ENCODE measurements at places on chromosomes 3 and 15.

- DNase-seq, result no peak
These were observed 41.7 kb downstream of the SOX2 start for GRCh38 chr3:181753391-181753790.

- no peak for DNase-seq
These were observed 29.9 kb downstream of the CDAN1 start for GRCh38 chr15:42707068-42707467.

GRCh38 chr3:152403632-152404066 is 134.9 kb downstream of the MBNL1 start:
- no peak for DNase-seq

DNA sequence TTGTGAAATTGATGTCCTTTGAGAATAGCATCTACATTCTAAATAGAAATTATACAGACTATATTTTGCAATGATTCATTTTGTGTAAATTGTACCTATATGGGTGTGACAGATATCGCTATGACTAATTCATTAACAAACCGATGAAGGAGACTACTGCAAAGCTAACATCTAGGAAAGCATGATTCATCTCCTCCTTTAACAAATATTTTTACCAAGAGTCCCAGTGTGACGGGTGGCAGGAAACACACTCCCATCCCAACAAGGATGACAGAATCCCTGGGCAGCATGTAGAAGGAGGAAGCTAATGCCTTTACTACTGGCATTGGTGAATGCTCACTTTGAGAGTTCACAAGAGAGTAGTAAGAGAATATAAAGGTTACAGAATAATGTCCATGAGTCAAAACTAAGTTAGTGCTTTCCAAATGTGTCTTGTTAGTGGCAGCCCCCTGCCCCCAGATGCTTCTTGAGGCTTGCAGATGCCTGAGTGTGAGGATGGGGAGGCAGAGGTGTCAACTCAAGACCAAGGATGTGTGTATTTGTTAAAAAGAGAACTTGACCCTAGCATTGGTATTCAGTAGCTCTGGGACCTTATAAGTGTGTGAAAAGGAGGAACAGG is 180.6 kb downstream of the FMN1 start:
- peak; percentile 63 for DNase-seq

GRCh38 chr15:62171882-62172281 is 6.8 kb upstream of the C2CD4B start:
- DNase-seq, result no peak

GRCh38 chr3:12193485-12194165 is 34.9 kb upstream of the TIMP4 start:
- peak; percentile 87 for DNase-seq

GRCh38 chr3:23836536-23837230 is 30.9 kb downstream of the UBE2E1 start:
- DNase-seq, result no peak

DNA sequence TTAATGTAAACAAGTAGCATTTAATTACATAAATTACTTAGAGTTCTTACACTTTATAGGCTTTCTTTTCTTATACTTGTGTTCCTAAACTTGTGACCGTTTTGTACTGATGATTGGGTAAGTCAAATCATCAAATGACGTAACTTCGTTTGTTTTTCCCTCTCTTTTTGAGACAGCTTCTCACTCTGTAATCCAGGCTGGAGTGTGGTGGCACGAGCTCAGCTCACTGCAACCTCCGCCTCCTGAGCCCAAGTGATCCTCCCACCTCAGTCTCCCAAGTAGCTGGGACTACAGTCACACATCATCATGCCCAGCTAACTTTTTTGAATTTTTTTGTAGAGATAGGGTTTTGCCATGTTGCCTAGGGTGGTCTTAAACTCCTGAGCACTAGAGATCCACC is 226.0 kb downstream of the TCF12 start:
- no peak for DNase-seq

DNA sequence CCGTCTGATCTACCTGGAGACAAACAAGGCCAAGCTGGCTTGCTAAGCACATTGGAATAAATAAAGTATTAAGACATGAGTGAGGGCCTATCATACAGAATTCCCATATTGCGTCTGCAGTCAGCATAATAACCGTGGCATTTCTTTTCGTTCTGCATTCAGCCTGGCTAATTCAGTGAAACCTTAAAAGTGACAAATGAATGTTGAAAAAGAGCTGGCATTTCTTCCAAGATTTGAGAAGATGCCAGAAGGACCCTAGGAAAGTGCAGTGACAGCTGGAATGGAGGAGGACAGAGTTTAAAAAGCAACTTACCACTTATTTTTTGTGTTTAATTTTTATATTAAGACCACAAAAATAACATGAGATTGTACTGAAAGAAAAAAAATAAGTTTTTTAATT is 67.1 kb downstream of the SUCLG2 start:
- no peak for DNase-seq

DNA sequence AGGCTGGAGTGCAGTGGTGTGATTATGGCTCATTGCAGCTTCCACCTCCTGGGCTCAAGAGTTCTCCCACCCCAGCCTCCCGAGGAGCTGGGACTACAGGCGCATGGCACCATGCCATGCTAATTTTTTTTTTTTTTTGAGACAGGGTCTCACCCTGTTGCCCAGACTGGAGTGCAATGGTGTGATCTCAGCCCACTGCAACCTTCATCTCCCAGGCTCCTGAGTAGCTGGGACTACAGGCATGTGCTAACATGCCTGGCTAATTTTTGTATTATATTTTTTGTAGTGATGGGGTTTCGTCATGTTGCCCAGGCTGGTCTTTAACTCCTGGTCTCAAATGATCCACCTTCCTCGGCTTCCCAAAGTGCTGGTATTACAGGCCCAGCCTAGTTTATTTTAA is 4.0 kb downstream of the TEX9 start:
- no peak for DNase-seq

GRCh38 chr3:147391781-147392624 is 14.3 kb downstream of the ZIC4 start:
- no peak for DNase-seq

DNA sequence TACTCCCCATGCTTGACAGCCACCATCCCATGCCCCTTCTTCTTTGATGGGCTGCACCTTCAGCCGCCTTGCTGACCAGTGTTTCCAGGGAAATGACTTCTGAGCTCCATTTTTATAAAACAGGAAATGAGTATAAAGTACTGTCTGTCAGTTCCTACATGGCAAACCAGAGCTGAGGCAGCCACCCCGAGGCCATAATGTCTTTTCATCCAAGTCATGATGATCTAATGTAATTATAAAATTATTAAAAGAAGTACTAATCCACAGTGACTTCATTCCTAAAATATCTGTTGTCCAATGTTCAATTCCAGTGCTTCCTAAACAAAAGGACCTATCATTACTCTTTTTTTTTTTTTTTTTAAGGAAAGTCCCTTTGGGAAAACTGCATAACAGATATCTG is 75.2 kb upstream of the HERC1 start:
- DNase-seq, result no peak

DNA sequence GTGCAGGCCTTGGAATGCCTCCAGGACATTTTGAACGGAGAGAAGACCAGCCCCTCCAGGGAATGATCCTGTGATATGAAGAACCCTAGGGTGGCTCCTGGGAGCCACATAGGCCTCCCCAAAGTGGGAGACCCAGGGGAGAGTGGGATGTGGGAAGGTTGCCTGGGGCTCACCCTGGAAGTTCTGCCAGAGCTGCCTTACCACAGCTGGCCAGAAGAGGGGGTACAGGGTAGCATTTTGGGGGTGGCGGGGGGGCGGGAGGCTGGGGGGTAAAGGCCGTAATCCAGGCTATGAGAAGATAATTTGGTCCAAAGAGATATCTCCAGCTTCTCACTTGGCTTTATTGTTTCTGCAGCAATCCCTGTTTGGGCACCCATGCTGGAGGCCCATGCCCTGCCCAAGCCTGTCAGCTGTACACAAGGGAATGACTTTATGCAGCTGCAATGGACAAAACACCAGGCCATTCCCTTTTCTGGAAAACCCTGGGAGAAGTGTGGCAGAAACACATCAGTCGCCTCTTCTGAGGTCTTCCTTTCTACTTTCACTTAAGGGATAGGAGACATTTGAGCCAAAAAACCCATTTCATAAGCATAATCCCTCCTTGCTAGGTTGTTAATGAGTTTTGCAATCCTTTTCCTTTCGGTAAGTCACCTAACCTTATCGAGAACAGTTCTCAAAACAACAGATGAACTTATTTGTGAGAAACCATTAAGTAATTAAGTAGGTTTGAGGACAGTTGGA is 11.0 kb upstream of the MUSTN1 start:
- peak; percentile 48 for DNase-seq

DNA sequence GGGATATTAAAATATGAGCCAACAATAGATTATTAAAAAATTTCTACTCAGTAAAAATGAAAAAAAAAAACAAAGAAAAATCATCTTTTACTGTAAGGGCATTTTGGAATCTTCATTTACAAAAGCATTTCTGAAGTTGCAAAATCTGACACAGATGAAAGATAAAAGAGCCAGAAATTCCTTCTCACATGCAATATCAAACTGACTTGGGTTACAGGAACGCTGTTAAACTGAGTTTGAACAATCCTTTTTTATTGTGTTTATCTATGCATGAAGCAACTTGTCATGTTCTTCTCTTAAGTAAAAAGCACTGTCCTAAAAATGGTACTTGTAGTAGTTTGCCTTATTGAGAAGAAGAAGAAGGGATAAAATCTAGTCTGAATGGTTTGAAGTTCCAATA is 468.5 kb upstream of the KCNMB2 start:
- DNase-seq, result no peak

DNA sequence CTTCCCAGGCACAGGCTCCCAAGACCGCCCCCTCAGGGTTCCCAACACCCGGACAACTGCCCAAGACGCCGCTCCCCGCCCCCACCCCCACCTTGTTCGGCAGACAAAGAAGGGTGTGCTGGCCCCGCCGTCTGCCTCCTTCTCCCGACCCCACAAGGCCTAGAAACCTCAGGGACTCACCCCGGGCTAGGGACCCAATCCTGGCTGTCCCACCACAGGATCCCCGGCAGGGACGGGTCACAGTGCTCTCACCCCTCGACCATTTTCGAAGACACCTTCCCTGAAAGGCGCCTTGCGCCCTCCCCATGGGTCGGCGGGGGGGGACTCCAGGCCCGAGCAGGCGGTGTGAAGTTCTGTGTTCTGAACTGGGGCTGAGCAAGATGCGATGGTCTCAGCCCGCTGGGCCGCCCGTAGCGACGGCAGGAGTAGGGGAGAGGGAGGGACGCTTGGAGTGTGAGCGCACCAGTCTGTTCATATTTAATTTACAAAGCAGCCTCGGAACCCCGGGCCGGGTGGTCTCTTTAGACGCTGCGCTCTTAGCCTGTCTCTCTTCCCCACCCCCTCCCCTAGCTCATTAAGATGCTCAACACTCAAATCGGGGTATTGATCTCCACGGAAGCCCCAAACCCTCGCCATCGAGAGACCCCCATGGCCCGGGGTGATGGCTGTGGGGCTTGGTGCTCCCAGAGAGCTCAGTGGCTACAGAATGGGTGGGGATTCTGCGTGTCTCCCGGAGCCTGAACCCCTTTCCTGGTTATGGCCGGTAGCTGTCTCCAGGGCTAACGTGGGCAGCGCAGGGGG is 1.4 kb upstream of the ISLR2 start:
- no peak for DNase-seq

GRCh38 chr3:73511571-73512525 is 112.9 kb downstream of the PDZRN3 start:
- no peak for DNase-seq

GRCh38 chr15:56956538-56956937 is 38.1 kb downstream of the TCF12 start:
- DNase-seq, result no peak

GRCh38 chr3:7315037-7315436 is 454.1 kb downstream of the GRM7 start:
- no peak for DNase-seq

GRCh38 chr3:16789344-16790120 is 95.2 kb upstream of the PLCL2 start:
- no peak for DNase-seq
